Stimulated activated CD4-positive, alpha-beta T cell treated with anti-CD3 and anti-CD28 coated beads, Interleukin-1b, Interleukin-23, amount 100 ng/mL, for 1 hour (primary cell): ENCODE measurements at places on chromosomes 2 and 18.

DNA sequence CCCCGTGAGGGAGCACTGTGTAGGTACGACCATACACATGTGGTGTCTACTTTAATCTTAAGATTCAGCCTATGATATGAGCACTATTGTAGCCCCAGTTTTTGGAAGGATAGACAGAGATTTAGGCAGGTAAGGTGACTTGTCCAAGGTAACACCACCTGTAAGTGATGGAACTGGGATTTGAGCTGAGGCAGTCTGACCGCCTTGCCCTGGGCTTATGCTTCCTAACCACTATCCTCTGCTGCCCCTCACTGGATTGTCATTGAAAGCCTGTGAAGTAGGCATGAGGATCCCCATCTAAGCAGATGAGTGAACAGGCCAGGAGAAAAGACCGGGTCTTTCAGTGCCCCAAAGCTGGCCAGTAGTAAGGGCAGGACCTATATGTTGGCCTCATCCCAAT, 343.8 kb downstream of the CYRIA start:
- no peak for DNase-seq

DNA sequence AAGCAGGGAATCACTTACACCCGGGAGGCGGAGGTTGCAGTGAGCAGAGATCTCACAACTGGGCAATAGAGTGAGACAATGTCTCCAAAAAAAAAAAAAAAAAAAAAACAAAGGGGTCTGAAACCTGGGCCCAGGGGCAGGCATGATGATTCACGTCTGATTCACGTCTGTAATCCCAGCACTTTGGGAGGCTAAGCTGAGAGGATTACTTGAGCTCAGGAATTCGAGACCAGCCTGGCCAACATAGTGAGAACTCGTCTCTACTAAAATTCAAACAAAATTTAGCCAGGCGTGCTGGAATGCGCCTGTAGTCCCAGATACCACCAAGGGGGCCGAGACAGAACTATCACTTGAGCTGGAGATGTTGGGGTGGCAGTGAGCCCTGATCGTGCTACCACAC, 30.3 kb downstream of the TEX44 start:
- no peak for DNase-seq

- DNase-seq: no peak
Observed at GRCh38 chr2:80365762-80366161, 61.2 kb upstream of the LRRTM1 start.

- no peak for DNase-seq
Observed at GRCh38 chr2:63843791-63844190, 2.1 kb downstream of the UGP2 start.

DNA sequence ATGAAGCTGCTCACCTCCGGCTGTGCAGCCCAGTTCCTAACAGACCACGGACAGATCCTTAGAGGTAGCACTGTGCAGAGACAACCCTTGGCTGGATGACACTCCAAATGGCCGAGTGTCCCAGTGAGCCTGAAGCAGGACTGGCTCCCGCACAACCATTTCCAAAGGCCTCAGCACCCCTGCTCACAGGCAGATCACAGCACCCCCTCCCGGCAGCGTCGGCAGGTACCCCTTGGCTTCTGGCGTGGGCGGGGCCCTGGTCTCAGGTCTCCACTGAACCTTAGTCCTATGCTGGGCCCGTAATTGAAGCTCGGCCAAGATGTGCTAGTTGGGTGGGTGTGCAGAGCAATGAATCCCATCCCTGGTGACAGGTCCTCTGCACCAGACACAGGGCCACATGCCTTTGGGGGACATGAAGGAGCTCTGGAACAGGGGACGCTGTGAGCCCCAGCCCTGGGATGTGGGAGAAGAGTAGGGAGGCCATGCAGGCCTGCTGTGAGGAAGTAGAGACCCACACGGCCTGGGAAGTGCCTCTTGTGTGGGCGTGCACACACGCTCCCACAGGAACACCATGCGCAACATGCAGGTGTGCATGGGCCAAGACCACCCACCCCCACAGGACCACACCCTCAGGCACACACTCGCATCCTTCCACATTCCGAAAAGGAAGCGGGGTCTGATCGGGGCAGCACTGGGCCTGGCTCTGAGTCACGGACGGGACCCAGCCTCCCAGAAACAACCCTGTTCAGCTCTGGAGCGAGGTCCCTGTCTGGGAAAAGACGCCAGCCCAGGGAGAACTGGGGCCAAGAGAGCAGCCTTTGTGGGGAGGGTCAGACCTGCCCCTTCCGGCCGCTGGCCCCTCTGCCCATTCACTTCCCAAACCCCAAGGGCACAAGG, 2.8 kb downstream of the DUSP2 start:
- DNase-seq: peak; percentile 64

- no peak for DNase-seq
Observed at GRCh38 chr2:86809481-86810121, 18.9 kb upstream of the CD8A start.

DNA sequence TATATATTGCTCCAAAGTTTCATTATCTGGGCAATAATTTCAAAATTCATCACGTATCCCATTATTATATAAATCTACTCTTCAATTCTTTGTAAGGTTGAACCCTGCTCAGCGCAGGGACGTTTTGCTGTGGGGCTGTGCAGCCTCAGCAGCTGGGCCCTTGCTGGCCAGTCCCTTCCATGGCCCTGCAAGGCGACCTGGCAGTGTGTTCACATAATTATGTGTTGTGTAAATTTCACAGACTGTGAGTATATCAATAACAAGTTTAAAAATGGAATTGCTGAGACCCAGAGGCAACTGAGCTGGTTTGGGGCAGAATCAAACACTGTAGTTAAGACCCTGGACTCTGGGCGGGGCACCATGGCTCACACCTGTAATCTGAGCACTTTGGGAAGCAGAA, 16.1 kb upstream of the MAL start:
- no peak for DNase-seq
